ENCODE measurements at places on chromosomes 2 and 18. TPM values are rescaled to one million over a fixed set of nuclear protein-coding genes. Genes with fewer than 3 reads are reported as not detected.
A peak's percentile ranks its signal among the peaks of the same experiment; 100 is the strongest.

DNA sequence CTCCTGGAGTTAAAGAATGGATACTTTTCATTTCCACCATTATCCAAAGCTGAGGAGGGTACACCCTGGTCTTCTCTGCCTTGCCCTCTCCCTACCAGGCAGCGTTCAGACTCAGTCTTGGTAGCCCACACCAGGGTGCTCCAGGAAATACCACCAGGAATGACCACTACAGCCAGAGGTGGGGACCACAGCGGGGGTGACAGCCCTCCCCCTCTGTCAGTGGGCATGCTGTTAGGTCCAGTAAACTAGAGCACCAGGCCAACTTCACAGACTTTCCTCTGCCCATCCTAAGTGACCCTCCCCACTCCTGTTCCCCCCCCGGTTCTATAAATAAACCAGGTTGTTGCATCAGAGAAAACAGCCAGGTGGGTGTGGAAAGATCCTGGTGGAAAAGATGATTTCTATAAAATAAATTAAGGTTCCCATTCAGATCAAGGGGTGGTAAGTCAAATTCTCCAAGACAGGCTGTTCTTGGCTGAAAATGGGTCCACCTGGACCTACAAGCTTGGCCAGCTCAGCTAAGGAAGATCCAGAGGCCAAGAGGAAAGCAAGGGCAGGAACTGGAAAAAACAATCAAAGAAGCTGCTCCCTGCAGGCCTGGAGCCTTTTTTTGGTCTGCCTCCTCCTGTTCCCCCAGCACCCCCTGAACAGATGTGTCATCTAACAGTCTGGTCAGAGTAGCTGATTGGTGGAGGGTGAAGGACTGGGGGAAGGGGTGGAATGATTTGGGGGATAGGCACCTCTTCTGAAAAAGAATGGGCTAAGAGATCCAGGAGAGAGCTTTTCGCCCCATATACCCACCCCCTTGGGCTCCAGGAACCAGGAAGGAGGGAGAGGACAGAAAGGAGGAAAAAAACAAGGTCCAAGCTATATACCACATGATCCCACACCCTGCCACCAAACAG is 2.3 kb downstream of the RAB11FIP5 start:
- DNase-seq: no peak
- no peaks in the 10 kb centered on the region for H3K4me1 ChIP-seq
- H3K4me3 ChIP-seq: peak overlapping the region; percentile 83

- H3K27ac ChIP-seq: no peak overlapping the region
- no peak for DNase-seq
- no peaks in the 10 kb centered on the region for H3K27me3 ChIP-seq
- H3K4me1 ChIP-seq: no peaks in the 10 kb centered on the region
These were observed 105.8 kb upstream of the DNAJC10 start for GRCh38 chr2:182610231-182610630.

CACNB4 gene
- total RNA-seq: 0.44 TPM

DNA sequence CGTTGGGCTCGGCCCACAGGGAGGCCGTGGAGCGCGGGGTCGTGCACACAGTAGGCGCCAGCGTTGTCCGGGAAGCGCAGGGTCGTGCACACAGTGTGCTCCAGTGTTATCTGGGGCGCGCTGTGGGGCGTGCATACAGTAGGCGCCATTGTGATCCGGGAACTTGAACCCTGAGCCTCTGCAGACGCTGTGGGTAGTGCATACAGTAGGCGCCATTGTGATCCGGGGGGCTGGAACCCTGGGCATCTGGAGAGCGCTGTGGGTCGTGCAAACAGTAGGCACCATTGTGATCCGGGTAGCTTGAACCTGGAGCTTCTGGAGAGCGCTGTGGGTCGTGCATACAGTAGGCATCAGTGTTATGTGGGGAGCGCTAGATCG is 793 bp downstream of the ZNF236 start:
- H3K36me3 ChIP-seq: no peaks in the 10 kb centered on the region
- H3K27ac ChIP-seq: peak overlapping the region; percentile 67
- no peaks in the 10 kb centered on the region for H3K27me3 ChIP-seq
- DNase-seq: peak; percentile 25

- no peaks in the 10 kb centered on the region for H3K36me3 ChIP-seq
- no peak for DNase-seq
- H3K27me3 ChIP-seq: no peaks in the 10 kb centered on the region
- H3K27ac ChIP-seq: no peak overlapping the region
- H3K4me1 ChIP-seq: no peaks in the 10 kb centered on the region
These were observed 238.2 kb downstream of the TSN start for GRCh38 chr2:121993682-121994081.

SUCLG1 gene
- 249 TPM for total RNA-seq

- H3K27me3 ChIP-seq: no peaks in the 10 kb centered on the region
- H3K27ac ChIP-seq: no peak overlapping the region
- DNase-seq: no peak
- no peaks in the 10 kb centered on the region for H3K4me1 ChIP-seq
These were observed 145.1 kb downstream of the B3GNT2 start for GRCh38 chr2:62340994-62341484.

AFF3 gene
- 2.6 TPM for total RNA-seq

GRCh38 chr2:147934881-147935620 is 85.5 kb downstream of the ORC4 start:
- H3K27me3 ChIP-seq: no peaks in the 10 kb centered on the region
- no peak overlapping the region for H3K4me3 ChIP-seq
- no peak for DNase-seq
- H3K36me3 ChIP-seq: no peaks in the 10 kb centered on the region
- H3K27ac ChIP-seq: no peak overlapping the region
- H3K4me1 ChIP-seq: no peaks in the 10 kb centered on the region

DNA sequence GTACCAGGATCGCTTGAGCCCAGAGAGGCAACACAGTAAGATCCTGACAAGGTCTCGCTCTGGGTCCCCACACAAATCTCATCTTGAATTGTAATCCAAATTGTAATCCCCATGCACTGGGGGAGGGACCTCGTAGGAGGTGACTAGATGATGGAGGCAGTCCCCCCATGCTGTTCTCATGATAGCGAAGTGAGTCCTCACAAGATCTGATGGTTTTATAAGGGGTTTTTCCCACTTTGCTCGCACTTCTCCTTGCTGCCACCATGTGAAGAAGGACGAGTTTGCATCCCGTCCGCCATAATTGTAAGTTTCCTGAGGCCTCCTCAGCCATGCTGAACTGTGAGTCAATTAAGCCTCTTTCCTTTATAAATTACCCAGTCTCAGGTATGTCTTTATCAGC is 46.0 kb upstream of the SERTAD2 start:
- no peaks in the 10 kb centered on the region for H3K4me1 ChIP-seq
- no peak overlapping the region for H3K27ac ChIP-seq
- no peak overlapping the region for H3K4me3 ChIP-seq
- no peaks in the 10 kb centered on the region for H3K36me3 ChIP-seq
- no peaks in the 10 kb centered on the region for H3K27me3 ChIP-seq

GRCh38 chr2:18117592-18117991 is 239.1 kb downstream of the KCNS3 start:
- H3K27ac ChIP-seq: no peak overlapping the region
- no peaks in the 10 kb centered on the region for H3K36me3 ChIP-seq
- DNase-seq: peak; percentile 38
- H3K4me3 ChIP-seq: no peak overlapping the region
- H3K27me3 ChIP-seq: no peaks in the 10 kb centered on the region
- no peaks in the 10 kb centered on the region for H3K4me1 ChIP-seq

GATA6 gene
- 61.3 TPM for total RNA-seq

GRCh38 chr2:235083822-235084221 is 132.0 kb downstream of the SH3BP4 start:
- no peaks in the 10 kb centered on the region for H3K36me3 ChIP-seq
- H3K27ac ChIP-seq: no peak overlapping the region
- H3K4me1 ChIP-seq: no peaks in the 10 kb centered on the region
- no peak overlapping the region for H3K4me3 ChIP-seq
- no peaks in the 10 kb centered on the region for H3K27me3 ChIP-seq
- no peak for DNase-seq

SLC40A1 gene
- total RNA-seq: 43.6 TPM

DNA sequence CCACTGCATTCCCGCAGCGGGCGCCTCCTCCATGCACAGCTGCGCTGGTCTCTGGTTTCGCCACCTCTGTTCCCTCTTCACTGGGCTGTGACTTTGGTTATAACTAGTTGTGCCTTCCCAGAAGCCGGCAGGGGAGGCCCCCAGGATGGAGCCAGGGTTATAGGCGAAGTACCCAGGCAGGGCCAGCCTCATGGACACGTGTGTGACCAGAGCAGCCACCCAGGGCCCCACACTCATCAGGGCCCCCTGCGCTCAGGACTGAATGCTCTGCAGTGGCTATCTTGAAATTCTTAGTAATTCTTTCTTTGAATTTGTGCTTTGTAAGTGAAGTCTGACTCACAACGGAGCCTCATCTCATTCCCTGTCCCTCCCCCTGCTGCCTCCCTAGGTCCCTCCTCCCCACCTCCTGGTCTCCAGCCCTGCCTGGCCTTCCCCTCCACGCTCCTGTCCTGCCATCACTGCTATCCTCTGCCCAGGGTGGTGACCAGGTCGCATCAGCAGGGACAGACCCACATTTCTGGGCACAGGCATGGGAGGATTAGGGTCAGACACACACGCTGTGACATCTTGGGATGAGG is 38.1 kb upstream of the LBH start:
- H3K4me3 ChIP-seq: no peak overlapping the region
- DNase-seq: no peak
- H3K36me3 ChIP-seq: no peaks in the 10 kb centered on the region
- no peak overlapping the region for H3K27ac ChIP-seq
- no peaks in the 10 kb centered on the region for H3K4me1 ChIP-seq
- H3K27me3 ChIP-seq: no peaks in the 10 kb centered on the region

GRCh38 chr2:2015646-2016045 is 271.3 kb upstream of the PXDN start:
- no peak overlapping the region for H3K4me3 ChIP-seq
- no peaks in the 10 kb centered on the region for H3K4me1 ChIP-seq
- no peak for DNase-seq
- H3K27ac ChIP-seq: no peak overlapping the region
- H3K36me3 ChIP-seq: no peaks in the 10 kb centered on the region
- no peaks in the 10 kb centered on the region for H3K27me3 ChIP-seq

DNA sequence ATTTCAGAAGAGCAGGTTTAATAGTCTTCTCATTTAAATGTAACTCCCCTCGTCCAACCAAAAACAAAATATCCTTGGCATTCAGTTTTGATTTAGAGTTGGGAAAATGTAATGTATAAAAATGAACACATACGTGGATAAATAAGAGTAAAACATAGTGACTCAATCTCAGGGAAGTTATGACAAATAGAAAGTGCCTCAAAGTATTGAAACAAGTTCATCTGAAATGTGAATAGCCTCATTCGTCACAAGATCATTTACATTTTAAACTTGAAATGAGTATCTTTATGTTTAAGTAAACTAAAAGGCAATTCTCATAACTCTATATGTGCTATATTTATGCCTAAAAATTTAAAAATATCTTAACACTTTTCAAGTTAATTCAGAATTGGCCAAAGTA is 122.2 kb upstream of the SMAD7 start:
- no peaks in the 10 kb centered on the region for H3K27me3 ChIP-seq
- H3K4me3 ChIP-seq: no peak overlapping the region
- no peaks in the 10 kb centered on the region for H3K4me1 ChIP-seq
- H3K27ac ChIP-seq: no peak overlapping the region
- no peaks in the 10 kb centered on the region for H3K36me3 ChIP-seq
- DNase-seq: no peak

- no peak overlapping the region for H3K27ac ChIP-seq
- DNase-seq: no peak
- H3K36me3 ChIP-seq: no peaks in the 10 kb centered on the region
- no peaks in the 10 kb centered on the region for H3K4me1 ChIP-seq
- H3K4me3 ChIP-seq: no peak overlapping the region
These were observed 40.3 kb upstream of the YPEL5 start for GRCh38 chr2:30106543-30106942.

GRCh38 chr2:226611196-226611943 is 188.2 kb downstream of the IRS1 start:
- H3K4me3 ChIP-seq: no peak overlapping the region
- H3K36me3 ChIP-seq: no peaks in the 10 kb centered on the region
- no peak overlapping the region for H3K27ac ChIP-seq
- DNase-seq: no peak

FNDC4 gene
- total RNA-seq: 1.1 TPM

DNA sequence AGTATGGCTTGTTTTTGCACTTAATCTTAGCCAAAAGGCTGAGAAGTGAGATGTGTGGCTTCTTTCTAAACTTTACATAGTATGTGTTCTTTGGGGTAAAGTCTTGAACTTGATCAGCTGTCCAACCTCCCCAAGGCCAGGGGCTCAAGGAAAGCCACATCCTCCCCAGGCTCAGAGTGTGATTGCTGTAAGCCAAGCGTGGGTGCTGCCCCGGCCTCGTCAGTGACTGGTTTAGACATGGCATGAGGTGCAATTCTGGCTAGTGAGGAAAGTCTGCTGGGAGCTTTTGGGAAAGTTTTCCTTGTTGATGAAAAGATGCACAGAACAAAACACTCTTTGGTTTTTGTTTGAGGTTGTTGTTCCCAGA is 40.2 kb downstream of the TMEM177 start:
- H3K27me3 ChIP-seq: no peaks in the 10 kb centered on the region
- no peaks in the 10 kb centered on the region for H3K36me3 ChIP-seq
- no peak overlapping the region for H3K4me3 ChIP-seq
- H3K4me1 ChIP-seq: no peaks in the 10 kb centered on the region
- DNase-seq: no peak
- no peak overlapping the region for H3K27ac ChIP-seq

ACMSD gene
- not detected for total RNA-seq

- H3K4me1 ChIP-seq: no peaks in the 10 kb centered on the region
- H3K27me3 ChIP-seq: no peaks in the 10 kb centered on the region
- peaks cover 13% of the 10 kb centered on the region for H3K36me3 ChIP-seq
- no peak overlapping the region for H3K27ac ChIP-seq
These were observed 51.8 kb upstream of the GPR75 start for GRCh38 chr2:53911434-53912189.

GRCh38 chr18:22946217-22946616 is 13.1 kb downstream of the RBBP8 start:
- DNase-seq: no peak
- H3K36me3 ChIP-seq: no peaks in the 10 kb centered on the region
- no peak overlapping the region for H3K27ac ChIP-seq
- no peaks in the 10 kb centered on the region for H3K4me1 ChIP-seq
- H3K27me3 ChIP-seq: no peaks in the 10 kb centered on the region

DNA sequence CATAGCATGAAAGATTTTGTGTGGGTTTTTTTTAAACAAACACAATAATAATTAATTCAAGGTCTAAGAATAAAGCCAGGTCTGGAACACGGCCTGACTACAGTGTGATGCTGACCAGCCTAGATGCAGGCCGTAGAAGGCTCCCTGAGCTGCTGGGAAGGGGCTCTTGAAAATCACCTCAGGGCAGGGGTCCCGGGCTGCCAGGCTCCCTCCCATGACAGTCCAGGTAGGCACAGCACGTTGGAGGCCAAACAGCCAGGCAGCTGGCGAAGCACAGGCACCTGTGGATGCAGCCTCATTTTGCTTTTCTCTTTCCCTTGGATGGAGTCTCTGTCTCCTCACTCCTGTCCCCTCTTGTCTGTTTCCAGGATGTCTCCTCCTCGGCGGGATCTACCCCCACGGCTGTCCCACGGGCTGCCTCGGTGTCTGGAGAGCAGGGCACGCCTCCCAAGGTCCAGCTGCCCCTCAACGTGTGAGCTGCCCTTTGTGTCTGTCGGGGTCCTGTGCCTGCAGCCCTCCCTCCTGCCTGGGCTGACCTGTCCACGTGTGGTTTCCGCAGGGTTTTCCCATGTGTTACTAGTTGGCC is 194.5 kb downstream of the SEPTIN10 start:
- H3K27me3 ChIP-seq: no peaks in the 10 kb centered on the region
- no peaks in the 10 kb centered on the region for H3K4me1 ChIP-seq
- DNase-seq: no peak
- no peaks in the 10 kb centered on the region for H3K36me3 ChIP-seq

ACVR1C gene
- total RNA-seq: 18.2 TPM

Data from colonic mucosa (tissue), 4 donors.